ENCODE measurements at places on chromosomes 3 and 15.

- H3K4me3 ChIP-seq = no peak overlapping the region
- no peak overlapping the region for H3K27ac ChIP-seq
- no peaks in the 10 kb centered on the region for H3K27me3 ChIP-seq
- DNase-seq = no peak
Measured at GRCh38 chr3:94811836-94812235, 749.0 kb downstream of the NSUN3 start.

DNA sequence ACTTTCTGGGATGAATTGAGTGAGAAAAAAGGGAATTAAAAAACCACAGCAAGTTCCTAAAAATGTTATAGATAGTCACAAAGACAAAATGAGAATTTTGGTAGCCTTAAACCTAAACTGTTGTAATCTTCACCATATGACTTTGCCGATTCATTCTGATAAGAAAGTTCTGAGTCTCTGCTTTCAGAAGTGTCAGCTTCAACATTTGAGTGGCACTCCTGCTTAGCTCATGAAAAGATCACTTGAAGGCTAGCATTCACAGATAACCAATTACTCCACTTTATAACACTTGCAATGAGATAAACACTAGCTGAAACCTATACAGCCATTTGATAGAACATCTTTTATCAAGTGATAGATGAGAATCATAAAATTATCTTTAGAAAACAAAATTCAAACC is 288.1 kb upstream of the POU1F1 start:
- no peak for DNase-seq
- no peaks in the 10 kb centered on the region for H3K4me1 ChIP-seq
- H3K27me3 ChIP-seq = no peaks in the 10 kb centered on the region
- H3K27ac ChIP-seq = no peak overlapping the region
- H3K4me3 ChIP-seq = no peak overlapping the region

DNA sequence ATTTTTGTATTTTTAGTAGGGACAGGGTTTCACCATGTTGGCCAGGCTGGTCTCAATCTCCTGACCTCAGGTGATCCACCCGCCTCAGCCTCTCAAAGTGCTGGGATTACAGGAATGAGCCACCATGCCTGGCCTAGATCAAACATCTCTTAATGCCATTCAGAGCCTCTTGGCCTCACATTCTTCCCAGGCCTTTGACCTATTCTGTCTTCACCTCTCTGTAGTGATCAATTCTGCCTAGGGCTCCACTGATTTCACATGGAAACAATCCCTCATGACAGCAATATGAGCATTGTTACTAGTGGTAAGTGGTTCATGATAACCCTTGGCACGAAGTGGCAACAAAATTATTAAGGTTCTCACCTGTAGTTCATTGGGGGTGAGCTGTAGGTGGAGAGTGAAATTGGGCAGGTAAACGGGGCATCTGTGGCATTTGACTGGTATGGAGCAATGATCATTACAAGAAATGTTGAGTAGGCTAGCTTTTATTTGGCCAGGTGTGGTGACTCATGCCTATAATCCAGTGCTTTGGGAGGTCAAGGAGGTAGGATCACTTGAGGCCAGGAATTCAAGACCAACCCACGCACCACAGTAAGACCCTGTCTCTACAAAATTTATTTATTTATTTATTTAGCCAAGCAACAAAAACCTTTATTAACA is 4.8 kb upstream of the ARPIN start:
- H3K27me3 ChIP-seq = no peaks in the 10 kb centered on the region
- no peak overlapping the region for H3K4me3 ChIP-seq
- peaks cover 5% of the 10 kb centered on the region for H3K4me1 ChIP-seq
- DNase-seq = peak; percentile 16

GRCh38 chr3:108008106-108008505 is 82.7 kb downstream of the CD47 start:
- H3K36me3 ChIP-seq = no peaks in the 10 kb centered on the region
- H3K4me1 ChIP-seq = no peaks in the 10 kb centered on the region

DNA sequence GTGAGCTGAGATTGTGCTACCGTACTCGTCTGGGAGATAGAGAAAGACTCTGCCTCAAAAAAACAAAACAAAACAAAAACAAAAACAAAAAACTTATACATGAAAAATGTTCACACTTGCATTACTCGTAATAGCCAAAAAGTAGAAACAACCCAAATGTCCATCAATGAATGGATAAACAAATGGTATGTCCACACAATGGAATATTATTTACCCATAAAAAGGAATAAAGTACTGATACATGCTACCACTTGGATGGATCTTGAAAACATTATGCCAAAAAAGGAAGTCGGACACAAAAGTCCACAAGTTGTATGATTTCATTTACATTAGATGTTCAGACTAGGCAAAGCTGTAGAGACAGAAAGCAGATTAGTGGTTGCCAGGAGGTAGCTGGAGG is 26.7 kb downstream of the PCYT1A start:
- no peak overlapping the region for H3K27ac ChIP-seq
- peaks cover 57% of the 10 kb centered on the region for H3K36me3 ChIP-seq
- DNase-seq = no peak
- H3K27me3 ChIP-seq = no peaks in the 10 kb centered on the region
- no peaks in the 10 kb centered on the region for H3K4me1 ChIP-seq

- no peak overlapping the region for H3K27ac ChIP-seq
- no peaks in the 10 kb centered on the region for H3K36me3 ChIP-seq
- DNase-seq = no peak
- no peaks in the 10 kb centered on the region for H3K27me3 ChIP-seq
- H3K4me1 ChIP-seq = no peaks in the 10 kb centered on the region
Measured at GRCh38 chr15:100200287-100200880, 141.4 kb downstream of the ADAMTS17 start.

DNA sequence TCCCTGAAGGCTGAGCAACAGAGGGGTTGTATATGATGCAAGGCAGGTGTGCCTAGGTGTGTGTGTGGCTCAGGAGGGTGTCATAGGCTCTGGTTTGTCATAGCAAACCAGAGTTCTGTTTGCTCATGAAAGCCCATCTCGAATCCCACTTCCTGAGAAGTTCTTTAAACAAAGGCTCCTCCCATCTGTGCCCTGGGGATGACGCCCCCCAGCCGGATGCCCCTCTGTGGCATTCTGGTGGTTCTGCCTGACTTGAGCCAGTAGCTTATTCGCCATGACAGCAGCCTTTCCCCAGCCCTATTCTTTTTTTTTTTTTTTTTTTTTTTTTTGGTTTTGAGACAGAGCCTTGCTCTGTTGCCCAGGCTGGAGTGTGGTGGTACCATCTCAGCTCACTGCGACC is 45.4 kb downstream of the PDIA5 start:
- DNase-seq = no peak
- H3K36me3 ChIP-seq = peaks cover 10% of the 10 kb centered on the region
- no peak overlapping the region for H3K4me3 ChIP-seq
- H3K27ac ChIP-seq = no peak overlapping the region

DNA sequence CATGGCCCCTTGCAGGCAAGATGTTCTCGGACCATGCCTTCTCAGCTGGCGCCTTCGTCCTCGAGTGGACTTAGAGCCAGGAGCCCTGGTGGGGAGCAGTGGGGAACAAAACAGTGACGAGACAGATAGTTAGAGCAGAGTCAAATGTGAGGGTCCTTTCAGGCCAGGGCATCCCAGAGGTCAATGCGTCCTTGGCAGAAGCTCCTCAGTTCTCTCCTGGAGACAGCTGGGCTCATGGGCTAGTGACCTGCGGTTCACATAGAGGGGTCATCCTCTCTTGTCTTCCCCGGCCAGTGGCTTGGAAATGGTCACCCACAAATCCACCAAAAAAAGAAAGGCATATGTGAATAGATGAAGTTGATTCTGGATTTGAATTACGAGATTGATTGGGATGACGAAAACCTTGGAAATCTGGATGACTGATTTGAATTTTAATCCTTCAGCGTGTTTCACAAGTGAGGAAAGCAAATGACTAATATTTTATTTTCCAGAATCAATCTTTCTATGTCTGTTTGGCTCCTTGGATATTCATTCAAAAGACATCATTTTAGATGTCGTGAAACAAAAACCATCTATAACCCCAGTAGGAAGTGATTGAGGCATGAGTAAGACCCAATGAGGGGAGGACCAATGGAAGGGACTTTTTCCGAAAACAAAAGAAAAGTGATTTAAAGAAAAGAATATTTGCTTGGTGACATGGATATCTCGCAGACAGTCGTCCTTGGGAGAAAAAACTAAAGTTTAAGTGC is 84.5 kb downstream of the ASB7 start:
- no peaks in the 10 kb centered on the region for H3K4me1 ChIP-seq
- H3K4me3 ChIP-seq = no peak overlapping the region
- H3K36me3 ChIP-seq = no peaks in the 10 kb centered on the region
- no peaks in the 10 kb centered on the region for H3K27me3 ChIP-seq
- H3K27ac ChIP-seq = no peak overlapping the region

GRCh38 chr15:95302809-95303208 is 1027.7 kb upstream of the NR2F2 start:
- H3K4me1 ChIP-seq = peaks cover 15% of the 10 kb centered on the region
- no peaks in the 10 kb centered on the region for H3K27me3 ChIP-seq
- no peak for DNase-seq
- H3K27ac ChIP-seq = peak overlapping the region; percentile 79

DNA sequence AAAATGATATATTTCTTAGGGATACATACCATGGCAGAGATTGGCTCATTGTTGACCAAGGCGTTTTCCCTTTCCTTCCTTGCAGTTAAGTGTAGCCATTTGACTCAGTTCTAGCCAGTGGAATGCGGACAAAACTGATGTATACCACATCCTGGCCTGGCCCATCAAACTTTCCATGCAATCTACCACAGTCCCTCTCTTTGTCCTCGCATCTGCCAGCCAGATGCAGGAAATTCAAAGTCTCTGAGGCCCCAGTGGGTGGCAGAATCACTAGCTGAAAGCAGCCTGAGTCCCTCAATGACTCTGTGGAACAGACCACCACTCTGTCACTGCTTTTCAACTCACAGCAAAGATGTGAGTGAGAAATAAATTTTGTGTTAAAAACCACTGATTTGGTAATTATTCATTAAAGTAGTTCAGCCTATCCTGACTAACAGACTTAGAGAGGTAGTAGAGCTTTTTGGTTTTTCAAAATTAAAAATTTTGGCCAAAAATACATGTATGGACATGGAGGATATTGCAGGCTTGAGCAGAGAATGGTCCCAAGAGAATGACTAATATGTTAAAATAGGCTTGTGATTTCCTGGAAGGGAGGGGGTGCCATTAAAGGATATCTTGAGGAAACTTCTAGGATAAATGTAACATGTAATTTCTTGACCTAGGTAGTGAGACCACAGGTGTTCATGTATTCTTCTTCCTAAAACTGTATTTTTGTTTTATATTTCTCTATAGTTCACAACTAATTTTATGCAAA is 10.9 kb downstream of the LRRFIP2 start:
- DNase-seq = no peak
- H3K27ac ChIP-seq = peak overlapping the region; percentile 3
- no peaks in the 10 kb centered on the region for H3K36me3 ChIP-seq
- H3K4me3 ChIP-seq = no peak overlapping the region
- H3K4me1 ChIP-seq = peaks cover 9% of the 10 kb centered on the region
- H3K27me3 ChIP-seq = no peaks in the 10 kb centered on the region

DNA sequence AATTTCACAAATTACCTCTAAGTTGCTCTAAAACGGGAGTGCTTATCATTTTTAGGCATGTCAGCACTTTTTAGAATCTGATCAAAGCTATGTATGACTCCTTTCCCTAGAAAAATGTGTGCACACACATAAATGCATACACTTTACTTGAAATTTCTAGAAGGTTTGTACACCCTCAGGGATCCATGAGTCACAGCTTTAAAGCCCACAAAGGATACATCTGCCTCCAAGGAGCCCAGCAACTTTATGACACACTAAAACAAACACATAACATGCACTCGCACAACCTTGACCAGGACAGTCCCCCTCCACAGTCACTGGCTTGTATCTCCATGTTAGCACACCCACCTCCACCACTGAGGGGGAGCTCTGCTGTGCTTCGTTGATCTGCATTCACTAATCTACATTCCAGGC is 722.0 kb upstream of the CFAP20DC start:
- no peak overlapping the region for H3K27ac ChIP-seq
- H3K4me1 ChIP-seq = no peaks in the 10 kb centered on the region
- H3K27me3 ChIP-seq = no peaks in the 10 kb centered on the region

- no peaks in the 10 kb centered on the region for H3K36me3 ChIP-seq
- no peaks in the 10 kb centered on the region for H3K27me3 ChIP-seq
- peak; percentile 85 for DNase-seq
- peak overlapping the region; percentile 61 for H3K27ac ChIP-seq
- H3K4me3 ChIP-seq = no peak overlapping the region
Measured at GRCh38 chr15:70806992-70807712, 43.8 kb upstream of the UACA start.

GRCh38 chr3:99232696-99233095 is 331.2 kb upstream of the DCBLD2 start:
- DNase-seq = no peak
- H3K27ac ChIP-seq = peak overlapping the region; percentile 64
- H3K36me3 ChIP-seq = no peaks in the 10 kb centered on the region
- H3K4me3 ChIP-seq = no peak overlapping the region
- H3K4me1 ChIP-seq = no peaks in the 10 kb centered on the region

GRCh38 chr3:77081240-77081661 is 41.4 kb downstream of the ROBO2 start:
- H3K27me3 ChIP-seq = no peaks in the 10 kb centered on the region
- no peak for DNase-seq
- no peak overlapping the region for H3K4me3 ChIP-seq
- H3K27ac ChIP-seq = no peak overlapping the region
- H3K4me1 ChIP-seq = no peaks in the 10 kb centered on the region
- no peaks in the 10 kb centered on the region for H3K36me3 ChIP-seq

DNA sequence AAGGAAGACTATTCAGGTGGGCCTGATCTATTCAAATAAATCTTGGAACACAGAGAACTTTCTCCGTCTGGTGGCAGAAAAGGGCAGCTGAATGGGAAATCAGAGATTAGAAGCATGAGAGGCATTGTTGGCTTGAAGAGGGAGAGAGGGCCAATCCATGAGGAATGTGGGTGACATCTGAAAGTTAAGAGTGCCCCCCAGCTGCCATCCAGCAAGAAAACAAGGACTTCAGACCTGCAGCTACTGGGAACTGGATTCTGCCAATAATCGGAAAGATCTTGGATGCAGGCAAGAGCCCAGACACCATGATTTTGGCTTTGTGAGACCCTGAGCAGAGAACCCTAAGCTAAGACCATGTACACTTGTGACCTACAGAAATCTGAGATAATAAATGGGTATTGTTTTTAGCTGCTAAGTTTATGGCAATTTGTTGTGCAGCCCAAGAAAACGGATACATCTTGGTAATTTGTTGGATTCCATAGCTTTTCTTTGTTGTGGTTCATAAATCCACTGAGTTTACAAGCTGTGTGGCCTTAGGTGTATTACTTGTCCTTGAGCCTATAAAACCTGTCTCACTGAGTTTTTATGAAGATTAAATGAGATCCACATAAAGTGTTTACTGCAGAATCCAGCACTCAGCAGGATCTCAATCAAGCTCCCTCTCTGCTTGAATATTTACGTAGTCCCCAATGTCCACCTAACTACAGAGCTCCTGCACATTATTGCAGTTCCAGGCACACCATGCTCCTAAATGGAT is 82.1 kb upstream of the PRTG start:
- peaks cover 5% of the 10 kb centered on the region for H3K36me3 ChIP-seq
- no peak overlapping the region for H3K4me3 ChIP-seq
- DNase-seq = no peak
- no peak overlapping the region for H3K27ac ChIP-seq
- H3K27me3 ChIP-seq = no peaks in the 10 kb centered on the region
- peaks cover 19% of the 10 kb centered on the region for H3K4me1 ChIP-seq

- H3K27me3 ChIP-seq = no peaks in the 10 kb centered on the region
- no peaks in the 10 kb centered on the region for H3K4me1 ChIP-seq
- H3K27ac ChIP-seq = no peak overlapping the region
Measured at GRCh38 chr3:190378240-190378891, 9.6 kb upstream of the CLDN16 start.

All from tibial artery (tissue), 4 donors.